ENCODE measurements at places on chromosomes 6 and 20. TPM values are rescaled to one million over a fixed set of nuclear protein-coding genes. Genes with fewer than 3 reads are reported as not detected.

Gene RNF5
- polyA plus RNA-seq: 34.1 TPM

Gene FAXC
- 3.4 TPM for polyA plus RNA-seq

Gene RARS2
- 16.2 TPM for polyA plus RNA-seq

Gene LTB
- not detected for polyA plus RNA-seq

Gene BTNL2
- polyA plus RNA-seq: not detected

Gene LY6G6D
- polyA plus RNA-seq: not detected

Gene LY6G6C
- not detected for polyA plus RNA-seq

Gene OXT
- not detected for polyA plus RNA-seq

Gene WFDC12
- not detected for polyA plus RNA-seq

Gene MRPL2
- 46.8 TPM for polyA plus RNA-seq

Gene SLC22A16
- not detected for polyA plus RNA-seq
